ENCODE measurements at places on chromosomes 6 and 20. TPM values are rescaled to one million over a fixed set of nuclear protein-coding genes. Genes with fewer than 3 reads are reported as not detected.

- H3K27me3 ChIP-seq: no peaks in the 10 kb centered on the region
- no peak overlapping the region for H3K27ac ChIP-seq
- no peak for DNase-seq
- no peak overlapping the region for H3K4me3 ChIP-seq
These were observed 238.7 kb upstream of the THEMIS start for GRCh38 chr6:128139519-128139918.

- no peak overlapping the region for H3K27ac ChIP-seq
- no peak for DNase-seq
- no peaks in the 10 kb centered on the region for H3K27me3 ChIP-seq
These were observed 146.9 kb downstream of the MACROD2 start for GRCh38 chr20:14142171-14142570.

DNA sequence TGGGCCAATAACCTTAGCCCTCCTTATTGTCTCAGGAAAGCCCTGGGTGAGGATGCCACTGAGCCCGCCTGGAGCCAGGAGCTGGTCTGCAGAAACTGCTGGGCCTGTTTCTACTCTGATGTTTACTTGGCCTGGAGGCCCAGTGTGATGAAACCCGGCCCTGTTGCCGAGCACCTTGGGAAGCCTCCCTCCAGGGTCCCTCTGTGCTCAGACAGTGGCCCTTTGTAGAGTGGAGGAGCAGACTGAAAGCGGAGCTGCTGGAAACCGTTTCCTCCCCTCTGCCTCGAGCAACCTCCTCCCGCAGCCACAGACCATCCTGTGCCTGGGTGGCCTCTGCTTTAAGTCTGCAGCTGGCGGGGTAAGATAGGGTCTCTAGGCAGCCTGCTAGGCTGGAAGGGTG is 84.1 kb upstream of the EPB41L1 start:
- DNase-seq: no peak
- H3K4me3 ChIP-seq: no peak overlapping the region
- peak overlapping the region; percentile 18 for H3K27ac ChIP-seq
- H3K36me3 ChIP-seq: no peaks in the 10 kb centered on the region
- peaks cover 15% of the 10 kb centered on the region for H3K4me1 ChIP-seq
- H3K27me3 ChIP-seq: peaks cover 9% of the 10 kb centered on the region

GRCh38 chr6:158835616-158836221 is 16.6 kb upstream of the EZR start:
- H3K4me1 ChIP-seq: no peaks in the 10 kb centered on the region
- H3K27me3 ChIP-seq: no peaks in the 10 kb centered on the region
- H3K4me3 ChIP-seq: no peak overlapping the region

DNA sequence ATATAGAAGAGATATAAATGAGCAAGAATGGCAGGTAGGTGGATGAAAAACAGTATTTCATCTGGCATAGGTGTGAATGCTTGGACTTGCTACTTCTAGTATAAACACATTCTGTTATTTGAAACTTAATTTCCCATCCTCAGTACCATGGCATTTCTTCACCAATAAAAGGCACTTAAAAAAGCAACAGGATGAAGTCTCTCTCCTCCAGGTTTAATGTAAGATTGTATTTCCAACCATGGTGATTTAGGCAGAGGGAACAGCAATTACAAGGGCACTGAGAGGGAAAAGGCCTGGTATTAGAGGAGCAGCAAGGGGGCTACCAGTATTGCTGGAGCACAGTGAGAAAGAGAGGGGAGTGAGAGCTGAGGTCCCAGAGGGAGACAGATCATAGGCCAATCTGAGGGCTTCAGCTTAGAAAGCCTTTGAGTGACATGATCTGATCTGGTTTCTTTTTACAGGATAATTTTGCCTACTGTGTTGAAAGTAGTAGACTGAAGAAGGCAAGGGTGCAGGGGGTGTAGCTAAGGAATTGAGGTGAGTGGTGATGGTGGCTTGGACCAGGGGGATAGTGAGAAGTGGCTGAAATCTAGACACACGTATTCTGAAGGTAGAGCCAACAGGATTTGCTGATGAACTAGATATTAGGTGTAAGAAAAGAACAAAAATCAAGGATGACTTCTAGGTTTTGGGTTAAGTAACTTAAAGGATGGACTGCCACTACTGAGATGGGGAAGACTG is 67.8 kb upstream of the SMIM29 start:
- H3K4me3 ChIP-seq: no peak overlapping the region
- no peaks in the 10 kb centered on the region for H3K27me3 ChIP-seq

DNA sequence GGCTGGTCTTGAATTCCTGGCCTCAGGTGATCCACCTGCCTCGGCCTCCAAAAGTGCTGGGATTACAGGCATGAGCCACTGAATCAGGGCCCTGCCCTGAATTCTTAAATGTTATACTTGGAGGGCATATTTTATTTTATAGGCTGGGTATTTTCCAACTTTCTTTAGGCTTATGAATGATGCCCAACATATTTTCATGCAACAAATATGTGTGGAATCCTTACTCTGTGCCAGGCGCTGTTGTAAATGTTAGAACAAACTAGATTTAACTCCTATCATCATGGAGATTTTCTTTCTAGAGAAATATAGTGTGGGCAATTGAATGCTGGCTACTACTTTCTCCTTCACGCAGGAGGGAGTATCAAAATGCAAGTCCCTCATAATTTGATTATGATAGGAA is 71.2 kb downstream of the SAMD5 start:
- H3K4me1 ChIP-seq: peaks cover 47% of the 10 kb centered on the region
- no peak for DNase-seq
- peak overlapping the region; percentile 19 for H3K27ac ChIP-seq
- no peak overlapping the region for H3K4me3 ChIP-seq
- H3K27me3 ChIP-seq: no peaks in the 10 kb centered on the region

Gene SERPINB6
- 93.1 TPM for total RNA-seq

Data from osteocyte (in vitro differentiated cells).